ENCODE measurements at places on chromosomes 2 and 18.

GRCh38 chr2:43226558-43226954 is at the start of gene ZFP36L2:
ZFP36L2 (minus strand) TSS chr2:43226606; CDS start chr2:43226315, 291 bp downstream.
- DNase-seq, result peak; percentile 94

GRCh38 chr2:169670215-169670651 is 24.0 kb downstream of the CFAP210 start:
- no peak for DNase-seq

DNA sequence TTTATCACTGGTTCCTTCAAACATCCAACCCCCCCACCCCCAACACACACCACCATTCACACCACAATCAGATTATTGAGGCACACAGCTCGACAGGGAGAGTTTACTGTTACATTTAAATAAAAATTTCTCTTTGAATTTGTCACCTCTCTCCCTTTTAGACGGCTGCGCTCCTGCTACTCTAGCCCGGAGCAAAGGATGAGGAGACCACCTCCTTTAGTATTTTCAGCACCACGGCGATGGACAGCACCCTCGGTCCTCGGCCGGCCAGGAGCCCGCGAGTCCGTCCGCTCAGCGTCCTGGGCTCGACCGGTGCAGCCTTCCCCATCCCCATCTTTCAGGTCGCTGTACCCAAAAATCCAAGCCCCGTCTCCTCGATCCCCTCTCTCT is 892 bp downstream of the CELF4 start:
- no peak for DNase-seq

- no peak for DNase-seq
Measured at GRCh38 chr18:79796531-79797405, 970 bp upstream of the KCNG2 start.

DNA sequence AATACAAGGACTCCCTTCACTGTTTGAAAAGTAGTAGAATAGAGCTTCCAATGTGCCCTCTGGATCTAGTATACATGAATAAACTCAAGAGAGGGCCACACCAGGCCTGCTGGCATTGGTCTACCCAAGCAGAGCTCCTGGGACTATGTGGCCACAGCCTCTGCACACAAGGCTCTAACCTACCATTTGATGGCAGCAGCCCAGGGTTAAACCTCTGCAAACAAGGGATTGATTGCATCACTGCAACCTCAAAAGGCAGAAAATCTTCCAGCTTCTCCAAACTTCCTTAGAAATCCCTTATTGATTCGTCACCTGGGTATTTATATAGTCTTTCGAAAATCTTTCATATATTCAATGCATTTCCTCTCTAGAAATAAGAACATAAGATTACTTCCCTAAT is 147.6 kb upstream of the SETBP1 start:
- DNase-seq, result no peak

DNA sequence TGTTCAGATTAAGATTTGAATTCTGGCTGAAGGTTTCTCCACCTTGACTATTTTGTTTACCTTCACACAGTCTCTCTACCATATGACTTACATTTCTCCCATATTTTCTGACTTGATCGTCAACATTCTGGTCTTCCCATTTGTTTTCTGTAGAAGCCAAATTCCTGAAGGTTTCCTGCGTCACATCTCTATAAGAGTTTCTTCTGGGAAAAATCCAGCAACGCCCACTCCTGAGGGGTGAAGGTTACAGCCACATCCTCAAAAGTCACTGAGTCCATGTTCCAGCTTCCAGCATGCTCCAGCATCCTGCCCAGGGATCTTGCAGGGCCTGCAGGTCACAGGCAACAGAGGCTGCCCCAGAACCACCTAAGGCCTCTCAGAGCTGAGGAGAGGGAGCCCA is 47.5 kb downstream of the NBEAL1 start:
- DNase-seq, result no peak

DNA sequence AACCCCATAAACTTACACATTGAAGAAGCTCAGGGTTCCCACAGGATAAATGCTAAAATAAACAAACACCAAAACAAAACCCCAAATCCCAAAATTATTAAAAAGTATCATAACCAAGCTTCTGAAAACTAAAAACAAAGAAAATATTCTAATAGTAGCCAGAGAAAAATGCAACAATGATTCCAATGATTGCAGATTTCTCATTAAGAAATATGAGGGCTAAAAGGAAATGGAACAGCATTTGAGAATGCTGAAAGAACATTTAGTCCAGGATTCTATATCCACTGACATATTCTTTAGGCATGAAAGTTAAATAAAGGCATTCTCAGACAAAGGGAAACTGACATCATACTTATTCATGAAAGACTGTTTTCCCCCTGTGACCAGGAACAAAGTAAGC is 212.4 kb downstream of the SLC4A10 start:
- no peak for DNase-seq

GRCh38 chr2:167946441-167946841 is 301.0 kb downstream of the STK39 start:
- DNase-seq, result no peak

GRCh38 chr2:11907190-11907589 is 160.8 kb downstream of the LPIN1 start:
- no peak for DNase-seq

- DNase-seq, result no peak
Measured at GRCh38 chr18:34048423-34048822, 176.3 kb downstream of the NOL4 start.

DNA sequence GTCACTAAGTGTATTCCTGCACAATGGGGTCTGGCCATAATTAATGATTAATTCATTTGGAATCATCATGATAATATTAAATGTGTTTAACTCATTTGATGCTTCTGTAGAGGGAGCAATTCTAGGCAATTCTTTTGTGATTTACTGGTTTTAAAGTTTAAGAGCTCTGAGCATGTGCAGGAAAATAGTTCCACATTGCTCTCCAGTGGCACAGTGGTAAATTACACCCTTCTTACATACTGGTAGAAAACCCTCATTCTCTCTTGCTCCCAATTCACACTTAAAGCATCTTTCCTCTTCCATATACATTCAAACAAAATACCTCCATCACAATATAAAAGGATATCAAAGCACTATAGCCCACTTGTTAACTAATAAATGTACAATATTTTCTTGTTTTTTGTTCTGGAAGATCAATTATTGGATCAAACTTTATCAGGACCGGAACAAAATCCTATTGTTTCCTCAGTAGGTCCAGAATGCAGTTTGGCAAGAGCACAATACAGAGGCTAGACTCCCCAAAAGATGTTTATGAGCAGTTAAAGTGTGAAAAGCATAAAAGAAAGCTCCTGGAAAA is 844.3 kb downstream of the MBD2 start:
- DNase-seq, result no peak

- no peak for DNase-seq
Measured at GRCh38 chr2:196160101-196160500, 11.3 kb downstream of the STK17B start.

Measured in stimulated activated CD8-positive, alpha-beta memory T cell treated with anti-CD3 and anti-CD28 coated beads, Interleukin-4, amount 100 ng/mL, for 1 hour (primary cell).